ENCODE measurements at places on chromosomes 12 and 14.
A peak's percentile ranks its signal among the peaks of the same experiment; 100 is the strongest.

DNA sequence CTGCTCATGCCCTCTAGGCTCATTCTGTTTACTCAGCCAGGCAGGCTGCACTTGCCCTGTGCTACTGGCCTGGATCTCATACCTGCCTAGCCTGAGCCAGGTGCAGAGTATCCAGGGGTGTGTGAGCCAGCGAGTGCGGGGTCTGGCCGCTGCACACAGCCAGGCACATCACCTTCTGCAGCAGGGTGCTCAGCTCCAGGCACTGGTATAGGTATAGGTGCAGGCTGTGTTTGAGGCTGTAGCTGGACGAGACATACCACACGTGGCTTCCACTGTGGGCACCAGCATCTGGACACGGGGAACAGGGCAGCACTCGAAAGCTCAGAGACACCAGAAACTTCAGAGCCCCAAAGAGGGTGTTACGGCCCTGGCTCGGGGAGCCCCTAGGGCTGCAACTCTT, 424.2 kb downstream of the RERGL start:
- no peak for DNase-seq

DNA sequence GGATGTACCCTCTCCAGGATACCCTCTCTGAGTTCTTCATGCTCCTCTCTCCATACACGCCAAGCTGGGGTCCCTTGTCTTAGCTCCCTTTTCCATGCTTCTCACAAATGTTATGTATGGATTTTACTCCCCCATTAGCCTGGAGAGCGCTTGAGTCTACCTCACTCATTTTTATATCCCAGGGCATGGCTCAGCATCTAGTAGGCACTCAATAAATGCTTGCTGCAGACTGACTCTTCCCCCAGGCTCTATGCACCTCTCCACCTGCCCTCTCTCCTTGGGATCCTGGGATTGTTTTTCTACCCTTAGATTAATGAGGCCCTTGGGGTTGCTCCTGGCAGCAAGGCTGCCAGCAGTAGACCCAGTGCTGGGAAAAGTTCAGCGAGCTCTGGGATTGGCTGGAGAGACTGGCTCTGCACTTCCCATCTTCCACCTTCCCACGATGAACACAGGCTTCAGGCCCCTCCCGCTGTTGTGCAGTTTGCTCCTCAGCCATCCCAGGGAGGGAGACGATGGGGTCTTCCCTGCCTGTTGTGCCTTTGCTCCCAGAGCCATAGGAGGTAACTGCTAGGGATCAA, 2.2 kb downstream of the NRIP2 start:
- no peak for DNase-seq

DNA sequence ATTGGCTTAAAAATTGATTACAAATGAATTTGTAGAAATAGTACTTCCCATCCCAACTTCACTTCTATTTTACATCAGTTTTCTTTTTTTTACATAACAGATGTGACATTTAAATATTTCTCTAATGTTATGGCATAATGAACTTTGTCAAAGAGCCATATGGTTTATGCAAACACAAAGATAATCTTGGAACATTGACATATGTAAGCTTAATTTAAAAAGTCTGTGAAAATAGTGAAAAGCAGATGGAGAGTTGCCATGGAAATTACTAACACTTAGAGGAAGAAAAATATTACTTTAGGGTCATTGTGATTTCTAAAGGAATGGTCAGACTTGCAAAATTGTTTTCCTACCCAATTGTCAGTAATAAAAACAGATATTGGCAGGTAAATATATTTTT, 232.4 kb downstream of the AEBP2 start:
- no peak for DNase-seq

GRCh38 chr14:100012478-100013327, 52.5 kb upstream of the EVL start:
- DNase-seq = no peak

DNA sequence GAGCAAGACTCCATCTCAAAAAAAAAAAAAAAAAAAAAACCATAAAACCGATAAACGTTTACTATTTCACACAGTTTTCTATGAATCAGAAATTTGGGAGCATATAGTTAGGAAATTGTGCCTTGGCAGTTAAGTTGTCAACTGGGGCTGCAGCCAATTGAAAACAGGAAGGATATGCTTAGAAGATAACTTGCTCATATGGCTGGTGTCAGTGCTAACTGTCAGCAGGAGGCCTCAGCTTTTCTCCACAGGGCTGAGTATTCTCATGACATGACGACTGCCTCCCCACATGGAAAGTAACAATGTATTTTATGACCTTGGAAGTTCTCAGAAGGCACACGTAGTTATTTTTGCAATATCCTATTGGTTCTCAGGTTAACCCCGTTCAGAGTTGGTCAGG, 29.6 kb upstream of the OR5AU1 start:
- peak; percentile 45 for DNase-seq

DNA sequence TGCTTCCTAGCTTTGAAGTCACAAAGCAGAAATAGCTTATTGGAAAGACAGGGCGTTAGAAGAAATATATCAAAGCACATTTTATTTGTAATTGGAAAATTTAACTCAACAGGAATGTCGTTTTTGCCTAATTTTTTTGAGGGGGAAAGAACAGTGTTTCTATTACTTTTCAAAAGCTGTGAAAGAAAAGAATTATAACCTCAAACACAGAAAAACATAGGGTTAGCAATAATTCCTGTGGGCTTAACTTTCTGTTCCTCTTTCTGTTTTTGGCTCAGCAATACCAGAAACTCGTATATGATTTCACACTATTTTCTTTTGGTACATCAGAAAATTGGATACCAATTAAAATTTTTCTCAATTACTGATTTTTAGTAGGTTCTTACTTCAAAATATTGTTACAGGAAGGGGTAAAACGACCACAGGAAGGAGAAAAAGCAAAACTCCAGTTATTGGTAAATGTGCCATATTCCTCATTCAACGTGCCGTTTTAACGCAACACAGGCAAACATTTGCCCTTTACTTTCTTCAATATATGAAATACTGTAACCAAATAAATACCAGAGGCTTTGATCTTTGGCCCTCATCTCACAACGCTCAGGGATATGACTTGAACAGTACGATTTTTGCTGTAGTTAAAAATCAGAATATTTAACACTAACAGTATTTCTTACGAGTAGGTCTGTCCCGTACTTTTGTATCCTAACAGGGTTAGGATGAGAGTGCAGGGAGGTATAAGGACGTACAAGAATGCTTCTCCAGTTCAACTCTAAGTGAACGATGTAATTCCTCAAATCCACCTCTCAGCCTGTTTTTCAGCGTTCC, 1.3 kb upstream of the RNU6-7 start:
- no peak for DNase-seq

DNA sequence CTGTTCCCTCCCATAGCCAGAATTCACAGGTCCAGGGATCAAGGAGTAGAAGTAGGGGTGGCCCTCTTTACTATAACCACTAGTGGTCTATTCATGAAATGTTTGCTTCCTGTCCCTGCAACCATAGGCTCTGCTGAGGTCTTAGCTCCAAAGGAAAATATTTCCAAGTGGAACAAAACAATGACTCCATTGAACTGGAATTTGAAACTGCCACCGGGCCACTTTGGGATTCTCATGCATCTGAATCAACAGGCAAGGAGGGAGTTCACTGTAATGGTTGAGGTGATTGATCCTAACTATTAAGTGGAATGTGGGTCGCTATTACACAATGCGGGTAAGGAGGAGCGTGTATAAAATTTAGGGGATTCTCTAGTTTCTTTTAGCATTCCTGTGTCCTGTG, 197.0 kb downstream of the ETNK1 start:
- no peak for DNase-seq

DNA sequence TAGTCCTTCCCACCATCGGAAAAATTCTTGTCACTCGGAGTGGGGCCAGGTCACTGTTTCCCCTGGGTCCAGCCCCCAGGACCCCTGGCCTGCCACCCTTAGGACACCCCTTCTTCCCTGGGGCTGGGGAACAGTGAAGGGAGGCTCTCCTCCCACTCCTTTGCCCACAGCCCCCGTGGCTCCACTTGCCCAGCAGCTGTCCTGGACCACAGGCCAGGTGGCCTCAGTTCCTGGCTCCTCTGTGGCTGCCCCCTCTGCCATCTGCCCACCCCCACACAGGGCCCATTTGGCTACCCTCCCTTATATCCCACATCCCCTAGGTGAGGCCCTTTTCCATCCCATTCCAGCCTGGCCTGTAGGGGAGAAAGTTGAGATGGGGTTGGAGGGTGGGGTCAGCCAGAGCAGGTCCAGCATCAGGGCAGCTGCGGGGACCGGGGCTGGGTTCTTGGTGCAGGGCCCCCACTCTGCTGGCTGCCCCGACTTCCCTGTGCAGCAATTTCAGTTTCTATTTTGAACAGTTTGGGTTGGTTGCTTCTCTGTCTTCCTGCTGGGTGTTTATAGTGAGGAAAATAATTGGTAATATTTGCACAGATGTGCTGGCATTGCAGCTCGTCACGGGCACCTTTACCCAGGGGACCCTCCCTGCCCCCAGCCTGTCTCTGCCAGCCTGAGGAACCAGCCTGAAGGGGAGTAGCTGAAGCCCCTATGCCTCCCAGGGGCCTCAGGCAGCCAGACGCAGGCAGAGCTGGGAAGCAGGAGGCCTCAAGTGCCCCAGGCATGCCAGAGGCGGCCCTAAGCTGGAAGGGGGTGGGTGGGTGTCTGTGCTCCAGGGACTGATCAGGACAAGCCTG, 23.4 kb downstream of the SYNDIG1L start:
- no peak for DNase-seq

- DNase-seq = no peak
These were observed 88.0 kb downstream of the EPS8 start for GRCh38 chr12:15701206-15701605.

DNA sequence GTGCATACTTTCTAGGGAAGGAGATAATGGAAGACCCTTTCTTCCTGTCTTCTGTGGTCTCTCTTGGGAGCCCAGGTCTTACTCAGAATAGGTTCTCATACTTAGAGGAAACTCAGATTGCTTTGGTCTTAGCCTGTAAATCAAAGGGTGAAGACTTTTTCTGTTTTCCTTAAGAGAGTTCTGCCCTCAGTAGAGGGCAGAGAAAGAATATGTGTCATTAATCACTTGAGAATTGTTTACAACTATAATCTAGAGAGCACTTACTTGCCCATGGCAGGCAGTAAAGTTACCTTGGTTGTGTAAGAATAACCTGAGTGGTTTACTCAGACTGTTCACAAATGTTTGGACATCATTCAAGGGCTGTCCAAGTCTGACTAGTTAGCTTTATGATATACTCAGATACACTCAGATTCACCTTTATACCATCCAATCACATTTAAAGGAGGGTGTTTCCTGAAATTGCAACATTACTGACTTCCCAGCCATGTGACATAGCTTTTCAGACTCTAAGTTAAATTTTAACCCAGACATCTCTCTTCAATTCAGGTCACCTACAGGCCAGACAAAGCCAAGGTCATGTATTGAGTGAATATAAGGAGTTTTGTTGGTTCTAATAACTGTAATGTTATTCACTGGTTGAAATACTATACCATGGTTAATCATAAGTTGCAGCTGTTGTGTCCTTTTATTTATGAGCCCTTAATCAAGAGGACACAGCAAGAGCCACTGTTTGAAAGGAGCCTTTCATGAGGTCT, 372.2 kb downstream of the RAD51B start:
- DNase-seq = no peak

GRCh38 chr14:65242732-65243134, 140.4 kb upstream of the MAX start:
- no peak for DNase-seq

DNA sequence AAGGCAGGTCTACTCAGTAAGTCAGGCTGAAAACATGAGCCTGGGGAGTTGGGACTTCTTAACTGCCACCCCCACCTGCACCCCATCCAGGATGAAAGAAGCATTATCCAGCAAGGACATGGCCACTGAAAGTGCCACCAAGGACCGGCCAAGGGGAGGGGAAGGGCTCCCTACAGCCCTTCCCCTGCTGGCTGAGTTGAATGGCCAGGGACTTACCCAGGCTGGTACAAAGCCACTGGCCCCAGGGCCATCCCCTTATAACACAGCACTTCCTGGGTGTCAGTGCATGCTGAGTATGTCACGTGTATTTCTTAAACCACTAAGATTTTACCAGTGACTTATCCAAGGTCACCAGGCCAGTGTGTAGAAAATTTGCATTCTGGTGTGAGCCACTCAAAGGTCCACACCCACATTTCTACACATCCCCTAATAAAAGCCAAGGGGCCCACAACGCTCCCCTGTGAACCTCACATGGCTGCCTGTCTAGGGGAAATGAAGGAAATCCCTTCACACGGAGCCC, 29.3 kb upstream of the ZFP36L1 start:
- DNase-seq = no peak

All from GF-D8 (cell line).